ENCODE measurements at places on chromosomes 11 and 22.
A peak's percentile ranks its signal among the peaks of the same experiment; 100 is the strongest.

DNA sequence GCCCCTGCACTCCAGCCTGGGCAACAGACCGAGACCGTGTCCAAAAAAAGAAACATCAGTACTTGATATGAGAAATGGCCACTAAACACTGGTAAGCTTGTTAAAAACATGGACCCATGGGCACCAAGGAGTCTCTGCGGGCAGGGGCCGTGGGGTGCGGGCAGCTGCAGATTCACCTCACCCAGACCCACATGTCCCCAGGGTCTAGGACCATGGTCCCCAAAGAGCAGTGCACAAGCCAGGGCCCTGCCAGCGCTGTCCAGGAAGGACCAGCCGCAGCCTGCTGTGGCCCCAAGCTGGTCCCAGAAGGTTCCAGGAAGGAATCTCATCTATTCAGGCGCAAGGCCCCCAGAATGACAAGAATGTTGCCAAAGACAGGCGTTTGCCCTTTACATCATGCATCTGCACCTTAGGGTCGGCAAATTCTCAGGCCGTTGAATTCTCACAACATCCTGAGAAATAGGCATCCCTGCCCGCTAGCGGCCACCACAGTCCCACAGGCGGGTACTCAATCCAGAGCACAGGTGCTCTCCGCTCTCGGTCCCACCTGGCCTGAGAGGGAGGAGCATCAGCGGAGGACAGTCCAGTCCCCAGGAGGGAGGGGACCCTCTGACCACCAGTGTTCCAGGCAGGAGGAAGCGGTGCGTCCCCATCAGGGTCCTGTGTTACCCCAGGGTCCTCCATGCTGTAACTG is 9.5 kb downstream of the YPEL1 start:
- no peak for DNase-seq

GRCh38 chr11:65489706-65490320 is 9.0 kb upstream of the MALAT1 start:
- DNase-seq: no peak

DNA sequence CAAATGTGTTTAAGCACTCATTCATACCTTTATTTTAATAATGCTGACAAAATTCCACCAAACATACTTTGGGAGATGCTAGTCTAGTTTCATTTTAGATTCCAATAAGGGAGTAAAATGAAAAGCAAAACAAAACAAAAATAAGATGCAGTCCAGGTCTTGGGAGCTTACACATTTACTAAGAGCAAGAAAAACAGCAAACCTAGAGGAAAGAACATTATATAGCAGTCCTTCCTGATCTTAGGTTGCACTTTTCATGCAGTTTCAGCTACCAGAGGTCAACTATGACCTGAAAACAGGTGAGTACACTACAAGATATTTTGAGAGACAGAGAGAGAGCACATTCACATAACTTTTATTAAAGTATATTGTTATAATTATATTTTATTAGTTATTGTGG is 1100.9 kb downstream of the DLG2 start:
- DNase-seq: no peak

- no peak for DNase-seq
Observed at GRCh38 chr11:79973721-79974617, 533.1 kb upstream of the TENM4 start.

DNA sequence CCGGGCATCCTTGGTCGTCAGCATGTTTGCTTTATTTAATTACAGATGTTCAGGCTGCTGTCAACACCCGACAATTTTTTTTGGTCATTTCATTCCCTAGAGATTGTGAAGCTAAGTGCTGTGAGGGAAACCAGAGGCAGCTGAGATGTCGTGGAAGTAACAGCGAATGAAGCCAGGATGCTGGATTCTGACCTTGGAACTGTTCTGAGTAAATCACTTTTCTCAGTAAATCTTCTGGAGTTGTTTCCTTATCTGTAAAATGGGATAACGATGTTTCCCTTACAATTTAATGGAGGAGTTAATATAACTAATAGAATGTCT is 390 bp upstream of the CKAP5 start:
- DNase-seq: no peak

DNA sequence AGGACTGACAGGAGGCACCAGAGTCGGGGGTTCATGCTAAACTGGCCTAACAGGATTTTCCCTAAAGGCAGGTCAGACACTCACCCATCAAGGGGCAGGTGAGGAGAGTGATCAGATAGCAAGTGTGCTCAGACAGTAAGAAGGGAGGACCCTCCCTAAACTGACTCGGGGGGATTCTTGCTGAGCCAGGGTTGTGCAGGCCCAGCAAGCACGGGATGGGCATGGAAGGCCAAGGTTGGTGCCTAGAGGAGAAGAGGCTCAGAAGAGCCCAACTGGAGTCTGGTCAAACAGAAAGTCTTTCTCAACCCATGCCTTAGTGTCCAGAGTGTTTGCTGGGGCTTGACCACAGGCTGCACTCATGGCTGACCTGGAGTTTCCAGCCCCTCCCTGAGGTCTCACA is 6.2 kb upstream of the APOL1 start:
- DNase-seq: no peak

DNA sequence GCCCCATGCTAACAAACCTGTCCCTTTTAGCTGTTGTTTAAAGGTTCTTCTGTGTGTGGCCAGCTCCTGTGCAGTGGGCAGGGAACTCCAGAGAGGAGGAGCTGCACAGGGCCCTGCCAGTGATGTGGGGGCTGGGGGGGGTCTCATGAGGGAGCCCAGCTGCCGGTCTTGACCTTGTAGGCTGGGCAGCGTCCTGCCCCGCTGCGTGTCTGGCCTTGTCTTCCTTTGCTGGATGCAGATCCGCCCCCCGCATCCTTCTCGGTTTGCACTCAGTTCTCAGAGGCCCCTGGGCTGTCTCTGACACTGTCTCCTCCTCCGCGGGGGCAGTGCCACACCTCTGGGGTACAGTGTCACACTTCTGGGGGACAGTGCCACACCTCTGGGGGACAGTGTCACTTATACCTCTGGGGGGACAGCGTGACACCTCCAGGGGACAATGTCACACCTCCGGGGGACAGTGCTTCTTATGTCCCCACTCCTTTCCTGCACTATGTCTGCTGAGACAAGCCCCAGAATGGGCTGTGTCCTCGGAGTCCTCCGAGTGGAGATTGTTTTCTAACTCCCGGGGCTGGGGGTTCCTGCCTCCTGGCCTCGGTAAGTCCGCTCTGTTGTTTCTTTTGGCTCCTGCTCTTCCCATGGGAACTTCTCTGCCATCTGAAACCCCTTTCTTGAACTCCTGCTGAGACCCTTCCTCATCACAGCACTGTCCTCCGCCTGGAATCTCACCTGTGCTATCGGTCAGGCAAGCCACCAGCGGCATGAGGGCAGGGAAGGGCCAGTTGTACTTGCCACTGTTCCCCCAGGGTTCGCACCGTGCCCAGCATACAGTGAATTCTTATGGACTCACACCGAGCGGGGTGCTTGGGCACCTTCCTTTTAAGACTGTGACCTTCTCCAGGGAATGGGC is 788.3 kb downstream of the TBC1D22A start:
- DNase-seq: no peak

DNA sequence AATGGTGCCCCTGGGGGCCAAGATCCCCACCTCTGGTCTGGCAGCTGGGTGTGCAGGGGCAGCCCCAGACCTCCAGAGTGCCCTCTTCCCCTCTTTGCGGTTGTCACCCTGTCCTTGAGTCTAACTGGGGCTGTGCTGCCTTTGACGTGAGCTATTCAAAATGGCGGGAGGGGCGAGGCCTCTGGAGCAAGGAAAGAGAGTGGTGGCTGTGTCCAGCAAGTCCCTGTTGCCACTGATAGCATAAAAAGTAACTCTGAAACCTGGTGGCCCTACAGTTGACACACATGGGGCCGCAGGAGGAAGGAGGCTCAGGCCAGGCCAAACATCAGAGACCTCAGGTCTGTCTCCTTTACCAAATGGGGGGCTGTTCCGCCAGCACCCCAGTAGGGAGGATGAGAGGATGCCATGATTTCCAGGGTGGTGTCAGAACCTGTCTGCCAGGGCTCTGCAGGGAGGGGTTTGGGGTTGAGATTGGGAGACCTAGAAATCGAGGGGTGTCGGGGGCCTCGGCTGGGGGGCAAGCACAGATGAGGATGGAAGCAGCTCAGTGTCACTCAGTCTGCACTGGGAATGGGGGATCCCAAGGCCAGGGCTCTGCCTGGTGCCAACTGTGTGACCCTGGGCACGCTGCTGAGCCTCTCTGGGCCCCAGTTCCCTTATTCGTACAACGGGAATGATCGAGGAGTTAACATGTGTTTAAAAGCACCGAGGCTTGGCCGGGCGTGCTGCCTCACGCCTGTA is 49.2 kb upstream of the KCNQ1OT1 start:
- DNase-seq: no peak

DNA sequence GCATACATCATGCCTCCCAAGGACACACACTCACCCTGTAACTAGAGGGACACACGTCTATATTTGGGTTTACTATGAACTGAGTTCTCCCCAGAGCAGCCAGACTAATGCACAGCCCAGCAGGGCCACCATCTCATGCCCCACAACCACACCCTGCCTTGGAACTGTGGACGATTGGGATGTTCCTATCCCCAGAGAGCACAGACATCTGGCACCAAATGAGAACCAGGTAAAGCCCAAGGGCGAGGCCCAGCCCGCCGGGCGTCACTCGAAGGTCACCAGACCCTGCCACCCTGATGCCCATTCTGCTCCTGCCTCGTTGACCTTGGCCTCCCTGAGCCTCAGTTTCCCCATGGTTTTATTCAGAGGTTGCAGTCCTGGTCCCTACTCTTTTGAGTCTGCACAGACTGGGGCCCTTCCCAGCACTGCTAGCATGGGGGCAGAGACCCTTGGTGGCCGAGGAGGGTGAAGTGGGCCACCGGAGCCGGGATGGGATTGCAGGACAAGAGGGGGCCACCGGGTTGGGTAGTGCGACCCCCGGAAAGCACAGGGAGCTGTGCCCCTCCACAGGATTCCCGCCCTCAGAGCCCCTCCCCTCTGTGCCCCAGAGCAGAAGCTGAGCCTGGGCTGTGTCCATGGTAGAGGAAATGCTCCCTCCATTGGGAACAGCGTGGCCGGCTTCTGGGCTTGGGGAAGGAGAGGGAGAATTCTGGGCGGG is 56.8 kb downstream of the IGLL5 start:
- DNase-seq: no peak

DNA sequence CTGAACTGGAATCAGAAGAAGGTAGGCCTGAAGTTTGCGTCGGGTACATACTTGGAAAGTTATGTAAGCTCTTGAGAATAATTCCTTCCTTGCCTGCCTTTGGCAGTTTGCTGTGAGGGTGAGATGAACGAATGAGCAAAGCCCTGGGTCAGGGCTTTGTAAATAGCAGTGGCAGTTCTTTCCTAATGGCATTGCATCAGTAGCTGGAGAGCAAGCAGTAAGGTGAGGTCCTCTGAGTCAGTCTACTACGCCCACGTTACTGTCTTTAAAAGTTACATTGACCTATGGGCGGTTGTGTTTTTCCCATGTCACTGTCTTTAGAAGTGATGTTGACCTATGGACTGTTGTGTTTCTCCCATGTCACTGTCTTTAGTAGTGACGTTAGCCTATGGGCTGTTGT is 179.1 kb upstream of the E2F8 start:
- no peak for DNase-seq

GRCh38 chr11:2443406-2443805 is 908 bp downstream of the TRPM5 start:
- no peak for DNase-seq

DNA sequence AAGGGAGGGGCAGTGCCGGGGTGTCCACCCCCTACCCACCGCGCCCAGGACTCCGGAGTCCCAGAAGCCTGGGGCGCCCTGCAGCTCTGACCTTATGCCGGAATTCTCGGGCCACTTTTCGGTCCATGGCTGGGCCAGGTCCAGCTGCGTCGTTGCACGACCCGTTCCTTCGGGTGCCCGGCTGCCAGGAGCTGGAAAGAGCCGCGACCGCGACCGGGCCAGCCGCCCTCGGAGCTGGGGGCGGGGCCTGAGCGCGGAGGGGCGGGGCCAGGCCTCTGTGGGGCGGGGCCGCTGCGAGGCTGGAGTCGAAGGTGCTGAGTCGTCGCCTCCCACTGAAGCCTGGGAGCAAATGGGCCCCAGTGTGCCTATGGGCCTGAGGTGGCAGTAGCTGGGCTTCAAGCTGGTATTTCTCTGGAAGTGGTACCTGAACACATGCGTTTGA is at the start of gene USH1C:
Gene USH1C, minus strand, starts transcription at position 236 of the 442 bp plus-strand sequence. Its CDS starts 109 bp downstream, at position 127.
- DNase-seq: no peak

DNA sequence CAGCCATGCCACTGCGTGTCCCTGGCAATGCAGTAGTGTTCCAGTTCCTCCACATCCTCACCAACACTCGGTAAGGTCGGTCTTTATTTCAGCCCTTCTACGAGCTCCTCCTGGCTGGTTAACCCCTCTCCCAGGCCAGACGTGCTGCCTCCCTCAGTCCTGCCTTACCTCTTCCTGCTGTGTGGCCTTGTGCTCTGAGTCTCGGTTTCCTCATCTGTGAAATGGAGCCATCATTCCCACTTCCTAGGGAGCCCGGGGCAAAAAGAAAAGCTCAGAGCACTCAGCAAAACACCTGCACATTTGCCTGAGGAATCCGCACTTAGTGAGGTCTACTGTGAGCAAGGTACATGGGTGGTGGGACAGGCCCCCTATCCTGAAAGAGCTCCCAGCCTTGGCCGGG is 9.8 kb downstream of the TP53I11 start:
- no peak for DNase-seq

GRCh38 chr22:21943571-21944448 is 8.8 kb downstream of the PPM1F start:
- DNase-seq: peak; percentile 0

- DNase-seq: peak; percentile 66
Observed at GRCh38 chr11:86214710-86215109, 29.8 kb upstream of the EED start.

DNA sequence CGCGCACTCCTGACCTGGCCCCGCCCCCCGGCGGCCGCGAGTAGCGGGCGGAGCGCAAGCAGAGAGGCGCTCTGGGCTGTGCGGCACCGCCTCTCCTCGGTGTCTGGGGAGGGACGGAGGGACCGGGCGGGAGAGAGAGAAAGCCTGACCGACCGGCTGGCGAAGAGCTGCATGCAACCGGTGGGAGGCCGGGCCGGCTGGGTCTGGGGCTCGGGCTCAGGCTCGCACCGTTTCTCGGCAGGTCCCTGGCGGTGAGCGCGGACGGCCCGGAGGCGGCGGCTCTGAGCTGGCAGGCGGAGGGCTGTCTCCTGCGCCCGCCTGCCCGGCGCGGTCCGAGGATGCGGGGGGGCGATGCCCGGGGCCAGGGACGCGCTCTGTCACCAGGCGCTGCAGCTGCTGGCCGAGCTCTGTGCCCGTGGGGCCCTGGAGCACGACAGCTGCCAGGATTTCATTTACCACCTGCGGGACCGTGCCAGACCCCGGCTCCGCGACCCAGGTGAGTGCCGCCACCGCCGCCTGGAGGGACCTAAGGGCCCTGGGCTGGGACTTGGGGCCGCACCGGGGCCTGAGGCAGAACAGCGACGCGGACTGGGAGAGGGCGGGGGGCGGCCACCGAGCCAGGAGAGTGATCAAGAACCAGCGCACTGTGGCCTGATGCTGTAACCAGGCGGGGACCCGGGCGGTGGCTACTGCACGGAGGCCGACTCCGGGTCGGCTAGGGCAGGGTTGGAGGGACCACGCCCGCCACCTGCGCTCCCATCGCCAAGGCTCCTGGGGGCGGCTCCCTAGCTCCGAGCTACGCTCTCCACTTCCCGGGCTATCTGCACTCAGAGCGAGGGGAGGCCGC is at the start of gene SYT9:
Gene SYT9, plus strand, starts transcription at position 69 of the 847 bp plus-strand sequence. Its CDS starts 283 bp downstream, at position 352.
- DNase-seq: no peak

- DNase-seq: peak; percentile 17
Observed at GRCh38 chr11:114262681-114263512, 33.3 kb upstream of the NNMT start.
